ENCODE measurements at places on chromosomes 16 and 17.

GRCh38 chr17:48738803-48739526 lies 10.4 kb upstream of the HOXB13 start:
- DNase-seq: no peak

- DNase-seq: peak; percentile 36
These were observed 45.4 kb downstream of the BAHCC1 start for GRCh38 chr17:81440511-81441244.

DNA sequence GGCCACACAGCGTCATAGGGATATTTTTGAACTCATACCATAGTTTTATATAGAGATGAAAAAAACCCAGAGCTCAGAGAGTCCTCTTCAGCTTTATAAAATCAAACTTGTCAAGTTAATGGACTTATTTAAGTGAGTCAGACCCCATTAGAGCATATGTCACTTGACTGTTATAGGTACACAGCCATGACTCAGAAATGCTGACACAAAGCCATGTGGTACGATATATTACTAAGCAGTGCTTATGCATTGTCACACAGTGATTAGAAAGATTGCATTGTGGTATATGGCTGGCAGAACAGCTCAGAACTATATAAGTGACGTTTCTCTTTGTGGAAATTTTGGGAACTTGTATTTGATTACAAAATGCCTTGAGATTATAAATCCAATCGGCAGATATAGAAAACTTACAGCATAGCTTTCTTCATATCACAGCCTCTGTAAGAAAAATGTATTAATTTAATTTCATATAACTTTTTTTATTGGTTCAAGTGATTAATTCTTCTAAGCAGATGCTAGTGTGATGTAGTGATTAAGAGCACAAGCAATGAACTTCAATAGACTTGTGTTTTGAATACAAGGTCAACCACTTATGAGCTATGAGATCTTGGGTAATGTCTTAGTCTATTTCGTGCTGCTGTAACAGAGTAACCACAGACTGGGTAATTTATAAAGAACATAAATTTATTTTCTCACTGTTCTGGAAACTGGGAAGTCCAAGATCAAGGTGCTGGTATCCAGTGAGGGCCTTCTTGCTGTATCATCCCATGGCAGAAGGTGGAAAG lies 25.8 kb upstream of the GINS3 start:
- no peak for DNase-seq

- DNase-seq: no peak
These were observed 162.3 kb downstream of the UTP18 start for GRCh38 chr17:51422634-51423033.

DNA sequence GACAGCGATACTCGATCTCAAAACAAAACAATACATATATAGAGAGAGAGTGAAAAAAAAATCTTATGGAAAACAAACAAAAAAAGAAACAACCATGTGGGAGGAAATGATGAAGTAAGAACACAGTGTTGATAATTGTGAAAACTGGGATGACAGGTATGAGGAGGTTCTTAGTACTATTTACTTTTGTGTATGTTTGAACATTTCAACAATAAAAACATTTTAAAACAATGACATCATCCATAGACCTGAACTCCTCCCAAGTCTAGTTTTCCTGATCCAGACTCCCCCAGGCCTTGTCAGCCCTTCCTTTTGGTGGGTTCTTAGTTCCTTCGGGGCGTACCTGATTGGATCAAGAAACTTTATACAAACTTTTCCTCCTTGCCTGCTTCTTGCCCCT lies 51.7 kb downstream of the CCDC42 start:
- DNase-seq: no peak

DNA sequence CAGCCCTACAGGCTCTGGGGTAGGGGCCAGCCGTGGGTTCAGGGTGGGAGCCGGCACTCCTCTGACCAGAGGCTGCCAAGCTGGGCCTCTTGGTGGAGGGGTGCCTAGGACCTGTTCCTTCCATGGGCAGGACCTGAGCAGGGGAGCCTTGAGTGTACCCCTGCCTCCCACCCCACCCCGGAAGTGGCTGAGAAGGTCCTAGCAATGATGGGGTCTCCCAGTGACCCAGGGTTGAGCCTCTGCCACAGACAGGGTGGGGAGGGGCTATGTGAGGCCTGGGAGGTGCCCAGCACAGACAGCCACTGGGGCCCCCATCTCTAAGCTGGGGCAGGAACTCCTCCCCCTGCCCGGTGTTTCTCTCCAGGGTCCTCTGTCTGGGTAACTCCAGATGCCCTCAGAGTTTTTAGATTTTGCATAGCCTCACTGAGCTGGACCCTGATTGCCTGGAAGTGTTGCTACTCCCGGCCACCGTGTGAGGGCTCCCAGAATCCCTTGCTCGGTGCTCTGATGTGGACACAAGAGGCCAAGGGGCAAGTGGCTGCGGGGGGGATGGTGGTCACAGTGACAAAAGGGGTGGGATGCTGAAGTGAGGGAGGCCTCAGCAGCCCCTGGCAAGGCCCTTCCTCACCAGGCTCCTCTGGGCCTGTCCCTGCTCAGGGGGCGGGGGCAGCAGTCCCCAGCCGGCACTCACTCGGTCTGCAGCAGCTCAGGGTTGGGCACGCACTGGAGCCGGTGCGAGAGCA lies 6.4 kb upstream of the MTSS2 start:
- no peak for DNase-seq

DNA sequence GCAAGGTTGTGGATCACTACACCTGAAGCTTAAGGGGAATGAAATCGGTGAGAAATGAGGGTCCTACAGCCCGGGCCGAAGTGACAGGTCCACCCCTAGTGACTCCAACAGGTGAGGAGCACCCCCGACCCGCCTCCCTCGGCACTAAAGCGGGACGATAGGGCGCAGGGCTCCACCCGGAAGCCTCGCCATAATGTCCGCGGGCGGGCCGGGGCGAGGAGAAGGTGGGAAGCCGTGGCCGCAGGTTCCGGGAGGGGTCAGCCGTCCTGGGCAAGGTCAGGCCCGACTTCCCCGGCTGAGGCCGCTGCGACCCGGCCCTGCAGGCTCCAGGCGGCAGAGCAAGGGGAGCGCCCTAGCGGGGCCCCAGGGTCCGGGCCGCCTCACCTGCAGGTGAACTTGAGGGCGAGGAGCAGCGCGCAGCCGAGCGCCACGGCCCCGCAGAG lies 543 bp downstream of the TXNDC11 start:
- no peak for DNase-seq

Data from AG20443 (cell line).